ENCODE measurements at places on chromosomes 13 and 19.

- DNase-seq: no peak
Measured at GRCh38 chr19:38867171-38867780, 10.8 kb downstream of the RINL start.

DNA sequence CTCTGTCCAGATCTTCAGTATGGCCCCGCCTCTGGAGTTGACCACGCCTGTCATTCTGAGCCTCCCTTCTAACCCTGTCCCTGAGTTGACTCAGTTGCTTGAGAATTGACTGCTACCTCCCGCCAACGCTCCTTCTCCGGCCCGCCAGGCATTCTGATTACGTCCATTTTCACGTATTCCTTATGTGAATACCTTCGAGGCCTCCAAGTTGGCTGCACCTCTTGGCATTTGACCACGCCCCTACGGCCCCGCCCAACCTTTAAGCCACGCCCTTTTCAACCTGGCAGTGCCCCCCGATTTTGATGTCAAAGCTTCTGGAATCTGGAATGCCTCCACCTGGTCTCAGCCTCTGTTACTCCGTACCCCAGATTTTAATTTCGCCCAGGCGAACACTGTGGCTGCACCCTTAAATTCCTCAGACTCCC is 1.7 kb upstream of the EML2 start:
- no peak for DNase-seq

DNA sequence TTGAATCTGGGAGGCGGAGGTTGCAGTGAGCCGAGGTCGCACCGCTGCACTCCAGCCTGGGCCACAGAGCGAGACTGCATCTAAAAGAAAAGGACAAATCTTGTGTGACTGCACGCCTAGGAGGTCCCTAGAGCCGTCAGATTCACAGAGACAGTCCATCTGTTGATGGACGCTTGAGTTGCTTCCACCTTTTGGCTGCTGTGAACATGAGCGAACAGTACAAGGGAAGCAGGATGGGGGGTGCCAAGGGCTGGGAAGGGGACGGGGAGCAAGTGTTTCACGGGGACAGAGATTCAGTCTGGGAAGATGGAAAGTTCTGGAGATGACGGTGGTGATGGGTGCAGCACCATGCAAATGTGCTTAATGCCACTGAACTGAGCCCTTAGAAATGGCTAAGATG is 78.7 kb downstream of the GNG7 start:
- no peak for DNase-seq

GRCh38 chr13:59476366-59476765 is 687.4 kb downstream of the DIAPH3 start:
- DNase-seq: no peak

DNA sequence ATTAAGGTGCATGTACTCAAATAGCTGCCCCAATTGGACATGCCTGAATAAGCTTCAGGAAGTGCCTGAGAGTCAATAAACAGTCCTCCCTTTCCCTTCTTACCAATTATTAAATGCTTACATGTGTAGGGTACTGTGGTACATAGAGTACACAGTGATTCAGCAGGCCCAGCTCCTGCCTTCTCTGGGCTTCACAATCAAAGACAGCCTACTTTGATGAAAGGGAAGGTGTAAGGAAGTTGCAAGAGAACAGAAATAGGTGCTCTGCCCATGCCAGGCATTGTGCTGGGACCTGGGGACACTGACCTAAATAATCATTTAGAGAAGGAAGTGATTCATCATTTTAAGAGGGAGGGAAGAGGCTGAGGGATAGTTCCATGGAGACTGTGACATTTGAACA is 17.2 kb downstream of the FRY start:
- no peak for DNase-seq

All from iPS-NIHi11 (cell line).